ENCODE measurements at places on chromosomes 2 and 18.
A peak's percentile ranks its signal among the peaks of the same experiment; 100 is the strongest.

- no peak for DNase-seq
These were observed 219.0 kb downstream of the ANAPC1 start for GRCh38 chr2:111665011-111665410.

- DNase-seq, result no peak
These were observed 355.9 kb downstream of the EIPR1 start for GRCh38 chr2:3021720-3022119.

DNA sequence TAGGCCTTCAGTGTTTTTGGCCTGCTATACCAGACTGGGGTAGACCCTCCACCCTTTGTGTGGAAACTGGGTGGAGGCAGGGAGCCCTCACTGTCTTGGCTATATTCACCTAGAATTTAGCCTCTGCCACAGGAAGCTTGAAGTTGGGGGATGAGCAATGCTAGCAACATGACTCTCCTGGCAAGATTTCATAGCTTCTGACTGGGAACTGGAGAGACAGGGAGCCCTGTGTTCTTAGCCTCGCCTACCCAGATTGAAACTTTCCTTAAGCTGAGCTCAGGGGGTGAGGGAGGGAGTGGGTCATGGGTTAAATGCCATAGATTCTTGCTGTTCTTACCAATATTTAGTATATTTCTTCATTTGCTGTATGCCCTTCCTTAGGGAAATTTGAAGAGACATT, 46.8 kb upstream of the FAM98A start:
- DNase-seq, result peak; percentile 11

DNA sequence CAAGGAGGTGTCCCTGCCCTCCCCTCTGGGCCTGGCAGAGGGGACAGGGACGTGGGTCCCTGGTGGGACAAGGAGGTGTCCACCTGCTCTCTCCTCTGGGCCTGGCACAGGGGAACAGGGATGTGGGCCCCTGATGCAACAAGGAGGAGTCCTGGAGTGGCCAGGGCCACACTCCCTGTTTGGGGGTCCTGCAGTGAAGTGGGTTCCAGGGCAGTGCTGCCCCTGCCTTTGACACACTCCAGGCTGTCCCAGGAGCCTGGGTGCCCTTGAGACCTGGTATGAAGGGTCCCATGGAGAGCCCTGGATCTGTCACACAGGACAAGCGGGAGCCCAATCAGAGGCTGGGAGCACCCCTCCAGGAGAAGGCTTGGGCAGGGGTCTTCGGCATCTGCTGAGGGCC, 75.8 kb upstream of the GPC1 start:
- no peak for DNase-seq

GRCh38 chr18:59159986-59160385, 20.3 kb downstream of the SEC11C start:
- DNase-seq, result no peak

- DNase-seq, result no peak
These were observed 14.1 kb downstream of the MERTK start for GRCh38 chr2:111912547-111912946.

- DNase-seq, result no peak
These were observed 116.2 kb downstream of the STPG4 start for GRCh38 chr2:47038656-47039488.

DNA sequence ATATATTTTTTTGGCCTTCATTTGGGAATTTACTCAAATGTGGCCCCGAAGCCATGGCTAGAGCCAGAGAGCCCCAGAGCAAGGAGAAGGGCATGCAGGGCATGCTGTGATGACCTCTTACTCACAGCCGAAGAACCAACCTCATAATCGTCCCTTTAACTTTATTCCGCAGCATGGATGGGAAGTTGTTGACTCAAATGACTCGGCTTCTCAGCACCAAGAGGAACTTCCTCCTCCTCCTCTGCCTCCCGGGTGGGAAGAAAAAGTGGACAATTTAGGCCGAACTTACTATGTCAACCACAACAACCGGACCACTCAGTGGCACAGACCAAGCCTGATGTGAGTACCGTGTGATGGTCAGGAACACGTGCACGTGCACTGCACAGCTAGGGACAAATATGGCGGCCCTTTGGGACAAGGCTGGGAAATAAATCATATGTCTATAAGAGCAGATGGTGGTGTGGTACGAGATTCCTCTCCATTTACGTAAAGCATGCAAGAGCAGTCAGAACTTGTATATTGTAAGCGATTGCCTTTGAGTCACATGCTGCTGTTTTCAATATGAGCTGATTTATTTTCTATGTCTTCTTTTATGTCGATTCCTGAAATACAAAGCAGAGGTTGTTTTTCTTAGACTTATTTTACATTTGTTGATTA, 280.9 kb downstream of the NEDD4L start:
- DNase-seq, result no peak

GRCh38 chr2:129849559-129850160, 129.8 kb upstream of the RAB6C start:
- peak; percentile 79 for DNase-seq

DNA sequence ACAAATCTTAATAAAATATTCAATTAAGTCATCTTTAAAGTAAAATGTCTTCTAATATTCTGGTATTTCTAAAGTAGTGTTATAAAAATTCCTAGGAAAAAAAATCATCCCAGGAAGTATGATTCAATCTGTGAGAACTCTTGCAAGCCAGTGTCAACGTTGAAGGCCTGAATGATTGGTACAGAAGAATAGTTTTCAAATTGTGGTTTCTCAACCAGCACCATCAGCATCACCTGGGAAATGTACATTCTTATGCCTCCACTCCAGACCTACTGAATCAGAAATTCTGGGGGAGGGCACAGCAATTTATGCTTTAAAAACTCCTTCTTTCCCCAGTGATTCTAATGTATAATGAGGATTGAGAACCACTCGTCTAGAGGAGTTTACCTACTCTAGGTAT, 62.3 kb upstream of the C2orf15 start:
- DNase-seq, result peak; percentile 59

DNA sequence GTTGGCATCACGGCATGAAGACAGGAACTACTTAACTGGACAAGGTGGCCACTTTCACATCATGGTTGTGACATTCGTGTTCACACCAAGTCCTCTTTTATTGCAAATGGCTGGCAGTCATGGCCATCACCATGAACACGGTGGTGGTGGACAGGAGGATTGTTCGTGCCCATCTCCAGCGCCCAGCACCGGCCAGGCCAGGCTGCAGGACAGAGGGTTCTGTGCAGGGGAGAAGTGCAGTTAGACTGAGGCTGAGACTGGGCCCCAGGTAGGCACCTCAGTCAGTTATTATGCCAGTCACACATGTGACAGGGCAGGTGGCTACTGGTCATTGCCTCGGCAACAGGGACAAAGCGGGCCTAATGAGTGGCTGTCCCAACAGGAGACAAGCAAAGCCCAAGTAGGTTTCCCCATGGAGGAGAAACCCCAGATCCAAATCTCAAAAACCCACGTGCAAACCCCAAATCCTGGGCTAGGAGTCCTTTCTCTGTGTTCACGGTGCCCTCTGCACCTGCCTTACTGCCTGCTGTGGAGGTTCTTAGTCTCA, 468.1 kb upstream of the MYT1L start:
- DNase-seq, result no peak

DNA sequence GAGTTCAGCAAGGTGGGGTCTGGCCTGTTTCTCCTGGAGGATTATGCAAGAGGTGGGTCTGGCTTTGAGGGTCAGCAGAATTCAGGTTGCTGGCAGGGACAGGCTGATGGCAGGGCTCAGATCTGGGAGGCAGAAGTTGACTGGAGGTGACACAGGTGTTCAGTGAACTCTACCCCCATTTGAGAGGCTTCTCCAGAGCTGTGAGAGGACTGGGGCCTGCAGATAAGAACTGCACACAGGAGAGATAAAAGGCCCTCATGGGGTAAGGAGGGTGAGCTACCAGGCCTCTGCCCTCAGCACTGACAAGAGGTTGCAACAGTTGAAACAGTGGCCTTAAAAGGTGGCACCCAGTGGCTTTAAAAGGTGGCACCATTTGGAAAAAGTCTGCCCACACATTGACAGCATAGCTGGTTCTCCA, 13.1 kb downstream of the MOCOS start:
- no peak for DNase-seq

DNA sequence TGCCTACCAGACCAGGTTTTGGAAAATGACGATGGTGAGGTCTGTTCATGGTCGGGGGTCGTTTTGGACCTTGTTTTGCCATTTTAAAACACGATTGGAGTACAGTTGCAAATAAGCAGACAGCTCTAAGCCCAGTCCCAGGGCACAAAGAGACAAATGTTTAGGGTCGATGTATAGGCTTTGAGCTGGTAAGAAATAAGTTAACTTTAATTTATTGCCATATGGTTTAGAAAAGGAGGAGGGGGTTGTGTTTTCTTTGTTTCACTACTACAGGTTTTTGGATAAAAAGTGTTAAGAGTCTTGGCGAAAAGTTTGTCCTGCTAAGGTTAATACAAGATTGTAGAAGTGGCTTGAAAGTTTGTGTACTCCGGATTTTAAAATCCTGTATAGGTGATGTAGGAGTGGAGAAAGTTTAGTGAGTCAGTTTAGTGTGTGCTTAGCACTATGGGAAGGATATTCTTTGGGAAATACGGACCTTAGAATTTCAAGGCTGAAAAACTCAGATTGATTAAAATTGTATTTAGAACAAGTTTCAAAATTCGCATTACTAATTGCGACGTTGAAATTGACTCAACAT, 1.3 kb downstream of the KCMF1 start:
- no peak for DNase-seq

- DNase-seq, result no peak
These were observed 46.5 kb downstream of the EFEMP1 start for GRCh38 chr2:55877087-55877436.

DNA sequence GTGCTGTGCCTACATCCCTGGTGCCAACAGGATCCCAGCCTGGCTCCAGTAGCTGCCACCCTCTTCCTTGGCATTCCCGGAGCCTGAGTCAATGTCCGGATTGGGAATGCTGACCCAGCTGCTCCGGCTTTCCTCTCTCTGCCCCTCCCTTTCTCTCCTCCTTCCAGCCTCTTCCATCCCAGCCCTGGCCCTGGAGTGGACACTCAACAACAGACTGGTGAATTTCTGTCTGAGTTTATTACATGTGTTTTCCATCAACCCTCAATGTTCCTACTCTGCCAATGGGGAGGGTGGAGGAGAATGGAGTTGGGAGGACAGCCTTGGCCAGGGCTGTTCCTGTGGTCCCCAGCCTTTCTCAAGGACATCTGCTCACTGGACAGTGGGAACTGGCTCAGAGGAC, 917 bp upstream of the PRKAG3 start:
- peak; percentile 27 for DNase-seq

GRCh38 chr18:79650959-79651358, 28.6 kb upstream of the CTDP1 start:
- DNase-seq, result no peak

- no peak for DNase-seq
These were observed 125.1 kb upstream of the SH3BP4 start for GRCh38 chr2:234826681-234827080.

GRCh38 chr2:30692829-30693275, 114.4 kb downstream of the CAPN13 start:
- DNase-seq, result no peak

DNA sequence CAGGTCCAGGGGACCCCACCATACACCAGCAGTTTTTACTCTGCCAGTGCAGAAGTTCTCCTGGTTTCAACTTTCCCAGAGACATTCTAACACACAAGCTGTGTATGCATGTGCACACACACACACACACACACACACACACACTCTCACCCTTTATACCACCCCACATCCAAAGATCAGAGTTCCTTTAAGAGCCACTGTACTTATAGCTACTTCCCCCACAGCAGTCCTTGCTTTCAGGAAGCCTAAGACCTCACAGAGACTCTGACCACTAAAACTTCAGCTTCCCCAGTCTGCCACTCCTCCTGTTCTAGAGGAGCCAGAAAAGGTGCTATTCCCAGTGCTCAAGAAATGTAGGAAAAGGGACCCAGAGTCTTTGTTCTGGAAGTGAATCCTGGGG, 107.8 kb downstream of the ZNF521 start:
- DNase-seq, result no peak

GRCh38 chr2:2191110-2191707, 139.9 kb downstream of the MYT1L start:
- DNase-seq, result no peak

GRCh38 chr2:5694306-5694705, 2.1 kb downstream of the SOX11 start:
- no peak for DNase-seq

GRCh38 chr2:106530866-106531265, 43.7 kb downstream of the CD8B2 start:
- DNase-seq, result no peak

DNA sequence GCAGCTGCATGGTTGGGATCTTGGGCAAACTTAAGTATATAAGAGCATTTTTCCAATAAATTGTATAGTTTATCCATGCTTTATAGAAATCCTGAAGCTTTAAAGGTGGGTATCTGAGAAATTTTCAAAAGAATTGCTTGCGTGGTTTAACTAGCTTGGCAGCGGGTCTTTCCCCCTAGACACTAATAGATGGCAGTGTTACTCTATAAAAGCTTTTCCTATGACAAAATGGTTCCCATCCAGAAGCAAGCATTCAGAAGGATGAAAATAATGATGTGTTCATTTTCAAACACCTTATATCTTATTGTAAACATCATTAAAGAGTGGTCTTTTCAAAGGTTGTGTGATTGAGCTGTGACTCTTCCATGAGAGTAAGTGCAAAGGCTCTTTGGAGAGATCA, 45.9 kb downstream of the KDM3A start:
- DNase-seq, result no peak

DNA sequence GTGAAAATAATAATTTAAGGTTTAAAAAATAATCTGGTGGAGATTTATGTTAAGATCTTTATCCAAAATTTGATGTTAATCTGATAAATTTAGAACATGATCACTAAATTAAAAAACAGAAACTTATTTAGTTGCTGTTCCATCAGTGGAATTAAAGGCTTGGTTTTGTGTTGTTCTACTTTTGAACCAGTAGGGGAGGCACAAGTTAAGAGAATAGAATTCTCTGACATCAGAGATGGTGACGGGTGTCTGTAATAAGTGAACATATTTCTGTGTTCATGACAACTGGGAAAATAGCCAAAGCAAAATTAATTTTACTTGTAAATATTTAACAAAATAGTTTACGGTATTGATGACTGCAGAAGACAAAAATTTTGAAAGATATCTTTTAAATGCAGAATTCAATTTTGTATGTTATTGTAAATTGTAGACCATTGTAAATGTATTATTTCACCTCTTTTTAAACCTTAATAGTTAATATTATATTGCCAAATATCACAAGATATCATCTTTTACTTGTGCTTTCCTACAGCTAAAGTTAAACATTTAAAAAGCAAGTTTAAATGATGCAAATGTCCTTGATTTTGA, 106.0 kb downstream of the UBR3 start:
- DNase-seq, result peak; percentile 60

DNA sequence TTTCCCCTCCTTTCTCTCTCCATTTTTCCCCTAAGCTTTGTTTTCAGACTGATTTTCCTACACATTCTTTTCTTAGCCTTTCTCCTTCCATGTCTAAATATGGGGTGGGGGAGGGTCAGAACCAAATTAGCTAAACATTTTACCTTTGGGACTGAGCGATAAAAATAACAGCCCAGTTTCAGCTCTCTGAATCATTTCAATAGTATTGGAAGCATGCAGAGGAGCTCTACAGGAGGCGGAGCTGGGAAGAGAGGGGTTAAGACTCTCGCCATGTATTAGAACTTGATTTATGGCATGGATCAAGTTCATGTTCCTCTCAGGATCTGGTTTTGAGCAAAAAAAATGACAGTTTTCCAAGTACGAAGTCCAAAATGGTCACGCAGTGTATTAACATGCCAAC, 109.1 kb downstream of the CPO start:
- DNase-seq, result no peak

Measured in renal cortical epithelial cell (primary cell).